ENCODE measurements at places on chromosomes 1 and 21. TPM values are rescaled to one million over a fixed set of nuclear protein-coding genes. Genes with fewer than 3 reads are reported as not detected.

Gene GON4L
- total RNA-seq, result 65.4 TPM

Gene CFHR2
- not detected for total RNA-seq

Gene RHOU
- total RNA-seq, result 32.5 TPM

Gene PLD5
- 18.1 TPM for total RNA-seq

Gene TMEM82
- not detected for total RNA-seq

Gene KCNE1
- total RNA-seq, result 2.3 TPM

Gene OR2L2
- 0.51 TPM for total RNA-seq

Gene MEX3A
- total RNA-seq, result 1.6 TPM

Gene RNU1-4
- 7,231 TPM for total RNA-seq

Gene LCE2A
- total RNA-seq, result not detected

Gene IRF6
- 1.9 TPM for total RNA-seq

Gene SSR2
- total RNA-seq, result 152 TPM
